ENCODE measurements at places on chromosomes 7 and 10. TPM values are rescaled to one million over a fixed set of nuclear protein-coding genes. Genes with fewer than 3 reads are reported as not detected.

Gene STEAP2
- total RNA-seq, result 7.1 TPM

Gene VSTM2A
- not detected for total RNA-seq

Gene TMEM176B
- 7.7 TPM for total RNA-seq

Gene VPS41
- 40.7 TPM for total RNA-seq

Gene PDZD8
- total RNA-seq, result 9.7 TPM

Gene TUBB8
- 0.09 TPM for total RNA-seq

Gene FGFR2
- 2.1 TPM for total RNA-seq

Gene VIPR2
- 8.5 TPM for total RNA-seq

Gene HABP2
- 0.04 TPM for total RNA-seq

Gene OPN4
- 0.04 TPM for total RNA-seq

Gene SAMD9L
- total RNA-seq, result 11.8 TPM

Gene PRKG1
- total RNA-seq, result 51.3 TPM

Gene PALD1
- 15.9 TPM for total RNA-seq

Gene ZNF804B
- total RNA-seq, result under 0.01 TPM

Gene GJD4
- total RNA-seq, result 2.0 TPM

Gene HPSE2
- 0.04 TPM for total RNA-seq

Gene PPP3CB
- total RNA-seq, result 72.0 TPM

Gene ARHGAP21
- 63.7 TPM for total RNA-seq

Gene AGBL3
- total RNA-seq, result 2.2 TPM

Gene MACROH2A2
- total RNA-seq, result 18.5 TPM

Gene JAKMIP3
- total RNA-seq, result 0.27 TPM

Gene MEOX2
- 58.7 TPM for total RNA-seq

Gene ANKRD30A
- total RNA-seq, result not detected

Gene GIMAP5
- total RNA-seq, result 11.6 TPM
